Fibroblast of the aortic adventitia (primary cell): ENCODE measurements at places on chromosomes 6 and 20. TPM values are rescaled to one million over a fixed set of nuclear protein-coding genes. Genes with fewer than 3 reads are reported as not detected.

L3MBTL1 gene
- total RNA-seq: 8.9 and 13.4 TPM in 2 replicates

GRCh38 chr20:47133809-47134456 is 222.6 kb downstream of the ZMYND8 start:
- DNase-seq: peak; percentile 83

GRCh38 chr6:130577178-130577919 is 211.5 kb downstream of the TMEM200A start:
- DNase-seq: no peak

- no peak for DNase-seq
These were observed 14.8 kb upstream of the ADRM1 start for GRCh38 chr20:62287759-62288534.

DNA sequence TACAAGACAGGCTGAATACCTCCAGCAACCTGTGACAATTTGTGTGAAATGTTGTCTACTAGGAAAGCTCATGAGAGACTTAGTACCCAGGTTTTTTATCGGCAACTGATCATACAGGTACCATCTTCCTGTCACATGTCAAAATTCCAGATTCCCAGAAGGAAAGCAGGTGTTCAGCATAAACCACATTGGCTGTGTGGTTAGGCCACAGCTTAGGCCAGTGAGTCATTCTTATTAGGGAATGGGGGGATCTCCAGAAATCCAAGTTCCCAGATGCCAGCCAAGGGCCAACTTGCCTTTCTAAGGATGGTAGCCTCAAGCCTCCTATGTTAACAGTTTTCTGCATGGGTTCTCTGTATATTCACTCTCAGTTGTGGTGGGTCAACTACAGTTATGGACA is 65.9 kb downstream of the FAM184A start:
- no peak for DNase-seq

PKHD1 gene
- total RNA-seq: not detected in 2 replicates

- DNase-seq: no peak
These were observed 69.2 kb upstream of the CDYL start for GRCh38 chr6:4707011-4707410.

DNA sequence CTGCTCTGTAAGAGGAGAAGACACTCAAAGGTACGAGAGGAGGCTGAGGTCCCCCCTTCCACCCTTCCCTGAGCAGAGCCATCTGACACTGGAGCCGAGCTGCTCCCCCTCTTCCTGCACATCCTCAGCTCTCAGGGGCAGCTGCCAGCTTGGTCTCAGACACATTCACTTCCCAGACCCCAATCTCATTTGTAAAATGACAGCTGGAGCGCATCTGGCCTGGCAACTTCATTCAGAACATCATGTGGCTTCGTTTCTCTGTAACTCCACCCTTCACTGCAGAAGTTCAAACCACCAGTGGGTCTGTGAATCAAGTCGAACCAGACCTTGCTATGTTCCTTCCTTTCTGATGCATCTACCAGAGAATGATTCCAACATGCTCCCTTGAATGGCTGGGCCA is 145.6 kb upstream of the CDH4 start:
- DNase-seq: no peak

DNA sequence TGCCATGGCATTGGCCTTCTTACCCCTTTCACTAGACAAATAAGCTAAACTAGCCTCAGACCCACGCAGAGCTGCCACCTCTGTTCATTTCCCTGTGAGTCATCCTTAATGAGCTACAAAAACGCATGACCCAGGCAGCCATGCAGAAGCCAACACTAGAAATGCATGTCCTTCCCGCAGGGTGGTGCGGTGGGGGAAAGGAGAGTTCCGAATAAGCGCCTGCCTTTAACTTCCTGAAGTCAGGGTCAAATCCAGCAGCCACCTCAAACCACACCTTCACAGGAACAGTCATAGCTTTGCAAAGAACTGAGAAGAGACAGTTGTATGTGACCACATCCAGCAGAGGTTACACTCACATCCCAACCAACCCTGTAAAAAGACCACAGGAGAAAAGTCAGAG is 40.4 kb downstream of the IRF4 start:
- no peak for DNase-seq

DNA sequence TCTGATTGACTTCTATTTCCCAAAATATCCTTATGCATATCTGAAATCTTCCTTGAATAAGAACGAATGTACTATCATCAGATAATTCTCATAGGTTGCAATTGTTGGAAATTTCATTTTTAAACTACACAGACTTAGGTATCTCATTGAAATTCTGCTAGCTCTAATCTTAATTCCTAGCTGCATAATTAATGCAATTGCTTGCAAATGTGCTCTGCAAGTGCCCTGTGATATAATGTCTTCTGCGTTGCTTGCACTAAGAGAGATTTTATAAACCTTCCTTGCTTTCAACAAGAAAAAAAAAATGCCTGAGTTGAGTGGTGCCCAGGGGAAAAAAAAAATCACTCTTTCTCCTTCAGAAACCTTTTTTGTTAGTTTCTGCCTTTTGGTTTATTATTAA is 354.9 kb downstream of the TFAP2A start:
- no peak for DNase-seq

GRCh38 chr20:60283281-60283680 is 325.1 kb downstream of the CDH26 start:
- DNase-seq: no peak
